Activated naive CD8-positive, alpha-beta T cell treated with anti-CD3 and anti-CD28 coated beads for 36 hours (primary cell): ENCODE measurements at places on chromosomes 1 and 21.

DNA sequence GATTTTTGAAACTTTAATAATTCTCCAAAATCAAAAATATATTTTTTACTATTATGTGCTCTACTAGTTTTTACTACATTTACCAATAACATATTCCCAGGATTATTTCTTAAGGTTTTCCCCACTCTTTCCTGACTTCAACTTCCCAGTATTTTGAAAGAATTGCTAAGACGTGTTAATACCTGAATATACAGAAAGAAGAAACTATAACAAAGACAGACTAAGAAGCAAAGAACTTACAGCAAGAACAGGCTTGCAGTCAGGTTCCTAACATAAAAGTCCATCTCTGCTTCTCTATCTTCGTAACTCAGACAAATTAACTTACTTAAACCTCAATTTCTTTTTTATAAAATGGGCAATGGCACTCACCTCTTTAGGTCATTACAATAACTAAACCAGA lies 63.2 kb downstream of the SRSF11 start:
- no peak for DNase-seq
- no peaks in the 10 kb centered on the region for H3K4me1 ChIP-seq
- no peak overlapping the region for H3K4me3 ChIP-seq
- H3K36me3 ChIP-seq: peaks cover 11% of the 10 kb centered on the region
- H3K27me3 ChIP-seq: no peaks in the 10 kb centered on the region
- no peak overlapping the region for H3K27ac ChIP-seq

DNA sequence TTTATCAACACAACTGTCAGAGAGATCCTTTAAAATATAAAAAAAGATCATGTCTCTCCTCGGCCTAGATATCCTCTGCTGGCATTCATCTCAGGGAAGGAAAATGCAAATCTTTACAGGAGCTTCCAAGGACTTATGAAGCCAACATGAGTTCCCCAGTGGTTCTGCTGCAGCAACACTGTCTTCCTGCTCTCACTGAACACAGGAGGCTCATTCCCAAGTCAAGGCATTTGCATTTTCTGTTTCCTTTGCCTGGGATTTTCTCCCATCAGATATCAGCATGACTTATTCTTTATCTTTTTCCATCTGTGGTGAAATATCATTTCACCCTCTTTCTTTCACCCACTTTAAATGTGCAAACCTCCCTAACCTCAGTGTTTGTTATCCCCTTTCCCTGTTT lies 513.8 kb upstream of the ZP4 start:
- no peaks in the 10 kb centered on the region for H3K27me3 ChIP-seq
- no peak overlapping the region for H3K27ac ChIP-seq
- H3K36me3 ChIP-seq: no peaks in the 10 kb centered on the region
- no peak for DNase-seq
- no peaks in the 10 kb centered on the region for H3K4me1 ChIP-seq
- H3K4me3 ChIP-seq: no peak overlapping the region

DNA sequence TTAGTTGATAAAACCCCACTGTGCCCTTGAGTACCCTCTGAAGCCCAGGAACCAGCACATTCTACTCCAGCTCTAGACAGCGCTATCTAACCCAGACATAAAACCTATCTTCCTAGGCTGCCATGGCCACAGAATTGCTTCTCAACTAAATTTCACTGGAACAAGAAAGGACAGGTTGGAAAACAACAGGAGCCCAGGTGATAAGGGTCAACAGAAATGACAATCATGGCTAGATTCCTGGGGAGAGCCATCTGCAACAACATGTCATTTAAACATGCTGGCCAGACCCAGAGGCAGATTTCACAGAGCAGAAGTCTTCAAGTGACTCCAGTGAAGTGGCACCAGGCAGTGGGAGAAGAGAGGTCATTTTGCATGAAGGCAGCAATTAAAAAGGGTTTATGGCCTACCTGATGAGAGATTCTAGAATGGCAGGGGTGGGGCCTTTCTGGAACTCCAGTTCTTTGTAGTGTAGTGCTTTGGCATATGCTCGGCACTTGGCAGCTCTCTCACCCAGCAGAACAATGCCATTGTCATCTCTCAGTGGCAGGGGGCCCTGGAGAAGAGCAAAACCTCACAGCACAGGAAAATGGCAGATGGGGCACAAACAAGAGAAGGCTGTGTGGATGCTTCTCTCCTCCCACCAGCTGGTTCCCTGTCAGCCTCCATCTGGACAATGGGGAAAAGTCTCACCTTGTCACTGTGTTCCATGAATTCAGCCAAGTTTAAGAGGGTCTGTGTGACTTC lies 9.9 kb downstream of the ANGPTL7 start:
- H3K27ac ChIP-seq: no peak overlapping the region
- H3K36me3 ChIP-seq: peaks cover 18% of the 10 kb centered on the region
- H3K4me3 ChIP-seq: no peak overlapping the region
- no peaks in the 10 kb centered on the region for H3K27me3 ChIP-seq
- H3K4me1 ChIP-seq: no peaks in the 10 kb centered on the region

DNA sequence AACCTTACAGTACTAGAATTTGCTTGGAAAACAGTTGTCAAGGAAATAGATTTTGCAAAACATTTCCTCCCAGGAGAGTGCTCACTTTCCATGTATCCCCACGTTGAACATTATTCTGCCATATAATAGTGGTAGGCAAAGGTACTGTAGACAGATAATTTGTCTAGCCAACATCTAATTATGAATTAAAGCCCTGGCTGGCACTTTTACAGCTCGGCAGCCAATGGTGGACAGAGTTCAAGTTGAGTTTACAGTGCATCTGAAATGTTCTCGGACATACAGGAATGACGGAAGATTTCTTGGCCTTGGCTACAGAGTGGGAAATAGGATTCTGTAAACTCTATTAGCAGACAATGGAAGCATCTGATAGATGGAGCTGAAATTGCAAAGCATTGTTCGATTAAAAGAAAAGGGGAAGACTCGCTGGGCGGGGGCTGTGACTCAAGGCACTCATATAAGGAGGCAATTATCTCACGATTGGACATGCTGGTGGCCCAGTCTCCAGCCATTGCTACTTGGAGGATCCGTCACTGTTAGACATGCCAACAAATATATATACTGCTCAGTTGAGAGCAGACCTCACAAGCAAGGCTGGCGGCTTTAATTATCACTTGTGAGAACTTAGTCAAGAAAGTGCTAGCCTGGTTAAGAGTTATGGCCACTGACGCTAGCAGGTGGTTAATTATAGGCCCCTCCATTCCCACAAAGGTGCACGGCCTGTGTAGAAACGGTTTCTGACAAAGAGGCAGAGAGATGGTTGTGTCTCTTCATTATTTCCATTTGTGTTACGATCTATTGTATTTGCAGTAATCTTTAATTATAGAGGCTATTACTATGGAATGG lies 48.0 kb downstream of the MAN1C1 start:
- DNase-seq: no peak
- H3K27ac ChIP-seq: no peak overlapping the region
- H3K36me3 ChIP-seq: peaks cover 2% of the 10 kb centered on the region
- no peaks in the 10 kb centered on the region for H3K27me3 ChIP-seq
- H3K4me1 ChIP-seq: peaks cover 51% of the 10 kb centered on the region

- peak overlapping the region; percentile 60 for H3K4me3 ChIP-seq
- H3K27me3 ChIP-seq: no peaks in the 10 kb centered on the region
- peaks cover 25% of the 10 kb centered on the region for H3K36me3 ChIP-seq
- H3K4me1 ChIP-seq: peaks cover 85% of the 10 kb centered on the region
- H3K27ac ChIP-seq: peak overlapping the region; percentile 89
Observed at GRCh38 chr1:211335522-211336157, 9.0 kb downstream of the TRAF5 start.

DNA sequence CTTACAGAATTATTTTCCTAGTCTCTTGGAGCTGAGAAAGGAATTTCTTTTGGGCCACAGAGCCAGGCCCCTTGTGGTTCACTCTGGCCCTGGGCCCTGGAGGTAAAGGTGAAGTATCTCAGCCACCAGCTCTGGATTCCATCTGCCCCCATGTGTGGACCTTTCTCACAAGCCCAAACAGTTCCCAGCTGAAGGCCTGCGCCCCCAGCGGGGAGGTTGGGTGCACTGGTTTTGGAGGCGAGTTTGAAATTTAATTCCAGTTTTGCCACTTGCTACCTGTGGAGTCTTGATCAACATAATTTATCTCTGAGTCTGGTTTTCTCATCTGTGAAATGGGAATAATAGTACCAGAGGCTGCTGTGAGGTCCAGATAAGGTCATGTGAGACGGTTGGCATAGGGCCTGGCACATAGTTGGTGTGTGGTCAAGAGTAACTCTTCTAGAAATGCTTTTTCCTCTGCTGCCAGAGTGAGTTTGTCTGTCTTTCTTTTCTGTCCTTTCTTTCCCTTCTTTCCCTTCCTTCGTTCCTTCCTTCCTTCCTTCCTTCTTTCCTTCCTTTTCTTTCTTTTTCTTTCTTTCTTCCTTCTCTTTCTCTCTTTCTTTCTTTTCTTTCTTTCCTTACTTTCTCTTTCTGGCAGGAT lies 6.1 kb downstream of the AGTRAP start:
- H3K36me3 ChIP-seq: no peaks in the 10 kb centered on the region
- no peak overlapping the region for H3K27ac ChIP-seq
- no peak overlapping the region for H3K4me3 ChIP-seq
- H3K27me3 ChIP-seq: no peaks in the 10 kb centered on the region
- no peak for DNase-seq

- H3K36me3 ChIP-seq: peaks cover 68% of the 10 kb centered on the region
- H3K4me3 ChIP-seq: peak overlapping the region; percentile 63
- no peak for DNase-seq
- H3K27me3 ChIP-seq: no peaks in the 10 kb centered on the region
Observed at GRCh38 chr1:66341446-66342089, 192.4 kb upstream of the SGIP1 start.

DNA sequence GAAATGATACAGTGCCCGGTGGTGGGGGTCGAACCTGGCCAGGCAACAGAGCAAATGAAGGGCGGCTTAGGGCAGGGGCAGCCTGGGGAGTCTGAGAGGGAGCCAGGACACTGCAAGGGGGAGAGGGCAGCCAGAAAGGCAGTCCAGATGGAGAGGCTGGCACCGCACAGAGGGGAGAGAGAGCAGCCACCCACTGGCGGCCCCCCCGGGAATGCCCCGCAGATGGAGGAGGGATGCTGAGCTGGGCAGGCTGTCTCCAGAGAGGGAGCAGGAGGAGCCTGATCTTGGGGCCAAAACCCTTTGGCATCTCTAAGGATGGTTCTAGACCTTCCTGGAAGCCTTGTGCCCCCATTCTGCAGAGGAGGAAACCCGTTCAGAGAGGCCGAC lies 112.3 kb downstream of the LACTBL1 start:
- H3K27ac ChIP-seq: no peak overlapping the region
- DNase-seq: no peak
- H3K27me3 ChIP-seq: peaks cover 6% of the 10 kb centered on the region

DNA sequence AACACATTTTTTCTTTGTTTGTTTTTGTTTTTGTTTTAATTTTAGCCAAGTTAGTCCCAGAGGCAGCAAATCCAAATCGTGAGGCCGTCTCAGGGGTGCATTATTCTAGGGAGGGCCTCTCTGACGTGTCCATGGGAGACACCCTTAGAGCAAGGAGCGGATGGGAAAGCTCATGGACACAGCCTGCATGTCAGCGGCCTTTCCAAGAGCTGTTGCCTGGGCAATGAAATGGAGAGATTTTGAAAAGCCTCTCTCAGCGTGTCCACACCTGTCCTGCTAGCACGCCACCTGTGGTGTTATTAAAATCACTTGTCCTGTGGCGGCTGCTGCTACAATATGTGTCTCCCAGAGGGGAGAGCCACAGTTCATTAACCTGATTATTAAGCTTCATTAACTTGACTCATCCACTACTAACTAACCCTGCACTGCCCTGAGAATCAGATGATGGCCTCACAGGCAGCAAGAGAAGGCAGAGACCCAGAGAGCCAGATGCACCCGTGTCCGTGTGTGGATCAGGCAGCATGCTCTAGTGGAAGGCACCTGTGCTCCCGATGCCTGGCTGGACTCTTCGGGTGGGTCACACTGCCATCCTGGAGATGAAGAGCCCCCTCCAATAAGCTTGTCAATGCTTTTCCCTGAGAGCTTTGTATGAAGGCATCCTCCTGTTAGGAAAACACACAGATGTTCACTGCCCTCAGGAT lies 133.3 kb downstream of the PGBD5 start:
- H3K4me3 ChIP-seq: no peak overlapping the region
- DNase-seq: no peak
- no peaks in the 10 kb centered on the region for H3K36me3 ChIP-seq
- H3K27ac ChIP-seq: no peak overlapping the region

DNA sequence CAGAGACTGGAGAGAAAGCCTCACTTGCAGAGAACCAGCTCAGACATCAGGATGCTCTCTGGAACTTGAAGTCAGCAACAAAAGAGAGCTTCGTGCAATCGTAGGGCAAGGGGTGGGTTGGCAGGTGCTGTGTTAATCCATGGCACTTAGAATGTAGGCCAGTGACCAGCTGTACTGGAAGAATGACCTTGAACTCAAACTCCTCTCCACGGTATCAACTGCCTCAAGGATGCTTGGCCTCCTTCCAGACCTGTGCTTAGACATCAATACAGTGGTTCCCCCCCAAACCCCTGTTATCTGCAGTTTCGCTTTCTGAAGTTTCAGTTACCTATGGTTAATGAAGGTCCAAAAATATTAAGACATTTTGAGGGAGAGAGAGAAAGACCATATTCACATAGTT lies 6.5 kb downstream of the KANK4 start:
- DNase-seq: no peak
- peaks cover 13% of the 10 kb centered on the region for H3K27me3 ChIP-seq
- H3K36me3 ChIP-seq: no peaks in the 10 kb centered on the region
- no peaks in the 10 kb centered on the region for H3K4me1 ChIP-seq
- no peak overlapping the region for H3K27ac ChIP-seq

GRCh38 chr21:39952265-39952664 lies 85.0 kb downstream of the PCP4 start:
- DNase-seq: no peak
- H3K4me1 ChIP-seq: no peaks in the 10 kb centered on the region
- H3K27ac ChIP-seq: no peak overlapping the region
- no peak overlapping the region for H3K4me3 ChIP-seq
- no peaks in the 10 kb centered on the region for H3K36me3 ChIP-seq
